ENCODE measurements at places on chromosomes 7 and 10.

DNA sequence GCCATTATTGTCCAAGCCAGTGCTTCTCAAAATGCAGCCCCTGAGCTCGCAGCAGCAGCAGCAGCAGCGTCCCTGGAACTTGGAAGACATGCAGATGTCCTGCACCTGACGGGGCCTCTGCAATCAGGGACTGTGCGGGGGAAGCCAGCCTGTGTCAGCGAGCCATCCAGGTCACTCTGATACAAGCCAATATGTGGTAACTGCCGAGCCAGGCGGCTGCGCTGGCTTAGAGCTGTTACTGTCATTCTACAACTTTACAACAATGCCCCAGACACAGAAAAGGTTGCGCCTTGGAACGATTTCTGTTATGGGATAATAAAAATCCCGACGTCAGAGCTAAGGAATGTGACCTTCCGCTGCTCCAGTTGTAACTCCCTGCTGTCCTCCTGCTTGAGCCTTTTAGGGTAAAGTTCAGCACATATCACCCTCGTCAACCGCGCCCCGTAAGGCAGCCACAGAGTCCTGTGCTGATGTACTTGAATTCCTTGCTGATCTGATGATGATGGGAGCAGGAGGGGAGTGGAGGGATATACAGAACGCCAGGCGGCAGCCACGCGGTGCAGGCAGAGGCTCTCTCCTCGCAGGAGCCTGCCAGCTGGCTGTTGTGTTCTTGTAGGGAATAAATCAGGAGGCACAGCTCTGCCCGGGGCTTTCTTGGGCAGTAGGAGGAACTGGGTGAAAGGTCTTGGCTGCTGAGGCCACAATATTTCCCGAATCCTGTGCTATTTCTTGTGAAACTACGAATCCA lies 20.0 kb upstream of the CRYGN start:
- peak overlapping the region; percentile 89 for H3K27ac ChIP-seq
- H3K36me3 ChIP-seq: peaks cover 3% of the 10 kb centered on the region
- peaks cover 18% of the 10 kb centered on the region for H3K4me1 ChIP-seq

DNA sequence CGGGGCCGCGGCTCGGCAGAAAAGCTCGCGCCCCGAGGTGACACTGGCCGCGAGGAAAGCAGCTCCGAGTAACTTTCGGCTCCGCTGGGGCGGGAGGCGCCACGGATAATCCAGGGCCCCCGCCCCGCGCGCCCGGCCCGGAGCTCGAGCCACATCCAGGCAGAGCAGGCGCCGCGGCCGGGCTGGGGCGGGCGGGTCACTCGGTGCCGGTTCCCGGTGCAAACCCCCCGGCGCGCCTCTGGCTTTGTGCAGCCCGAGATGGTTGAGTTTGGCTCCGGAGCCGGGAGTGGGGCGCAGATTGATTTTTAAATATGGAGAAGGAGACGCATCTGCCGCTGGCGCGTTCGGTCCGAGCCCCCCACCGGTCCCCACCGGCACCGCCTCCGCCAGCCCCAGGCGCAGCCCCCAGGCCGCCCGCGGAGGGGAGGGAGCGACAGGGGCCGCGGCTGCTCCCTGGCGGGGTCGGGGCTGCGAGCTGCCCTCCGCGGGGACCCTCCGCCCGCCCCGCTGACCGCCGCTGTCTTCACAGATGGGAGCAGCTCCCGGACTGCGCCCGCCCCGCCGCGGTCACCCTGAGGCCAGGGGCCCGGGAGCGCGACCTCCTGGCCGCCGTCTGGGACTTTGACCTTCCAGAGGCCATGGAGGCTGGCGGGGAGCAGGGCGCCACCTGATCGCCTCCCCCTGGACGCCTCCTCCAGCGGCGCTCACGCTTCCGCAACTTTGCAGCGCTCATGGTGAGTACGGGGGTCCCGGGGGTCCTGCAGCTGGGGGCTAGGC lies 643 bp downstream of the ADGRA1 start:
- no peaks in the 10 kb centered on the region for H3K36me3 ChIP-seq
- H3K4me3 ChIP-seq: no peak overlapping the region
- H3K4me1 ChIP-seq: peaks cover 12% of the 10 kb centered on the region
- no peak overlapping the region for H3K27ac ChIP-seq
- no peak for DNase-seq
- no peaks in the 10 kb centered on the region for H3K27me3 ChIP-seq

GRCh38 chr10:34967335-34967880 lies 122.7 kb downstream of the CUL2 start:
- H3K4me1 ChIP-seq: no peaks in the 10 kb centered on the region
- H3K36me3 ChIP-seq: no peaks in the 10 kb centered on the region
- no peak for DNase-seq

- no peak for DNase-seq
- no peak overlapping the region for H3K27ac ChIP-seq
- H3K36me3 ChIP-seq: no peaks in the 10 kb centered on the region
- H3K4me3 ChIP-seq: no peak overlapping the region
- H3K27me3 ChIP-seq: no peaks in the 10 kb centered on the region
- H3K4me1 ChIP-seq: no peaks in the 10 kb centered on the region
These were observed 888.5 kb upstream of the SORCS1 start for GRCh38 chr10:108052981-108053380.

GRCh38 chr10:18238870-18239485 lies 98.8 kb downstream of the CACNB2 start:
- no peak overlapping the region for H3K4me3 ChIP-seq
- no peaks in the 10 kb centered on the region for H3K27me3 ChIP-seq
- peak overlapping the region; percentile 51 for H3K27ac ChIP-seq
- peaks cover 4% of the 10 kb centered on the region for H3K36me3 ChIP-seq
- DNase-seq: no peak

- H3K27ac ChIP-seq: no peak overlapping the region
- no peaks in the 10 kb centered on the region for H3K36me3 ChIP-seq
- no peak for DNase-seq
- H3K4me3 ChIP-seq: no peak overlapping the region
- no peaks in the 10 kb centered on the region for H3K4me1 ChIP-seq
These were observed 632.9 kb downstream of the ARL4A start for GRCh38 chr7:13320333-13320732.

DNA sequence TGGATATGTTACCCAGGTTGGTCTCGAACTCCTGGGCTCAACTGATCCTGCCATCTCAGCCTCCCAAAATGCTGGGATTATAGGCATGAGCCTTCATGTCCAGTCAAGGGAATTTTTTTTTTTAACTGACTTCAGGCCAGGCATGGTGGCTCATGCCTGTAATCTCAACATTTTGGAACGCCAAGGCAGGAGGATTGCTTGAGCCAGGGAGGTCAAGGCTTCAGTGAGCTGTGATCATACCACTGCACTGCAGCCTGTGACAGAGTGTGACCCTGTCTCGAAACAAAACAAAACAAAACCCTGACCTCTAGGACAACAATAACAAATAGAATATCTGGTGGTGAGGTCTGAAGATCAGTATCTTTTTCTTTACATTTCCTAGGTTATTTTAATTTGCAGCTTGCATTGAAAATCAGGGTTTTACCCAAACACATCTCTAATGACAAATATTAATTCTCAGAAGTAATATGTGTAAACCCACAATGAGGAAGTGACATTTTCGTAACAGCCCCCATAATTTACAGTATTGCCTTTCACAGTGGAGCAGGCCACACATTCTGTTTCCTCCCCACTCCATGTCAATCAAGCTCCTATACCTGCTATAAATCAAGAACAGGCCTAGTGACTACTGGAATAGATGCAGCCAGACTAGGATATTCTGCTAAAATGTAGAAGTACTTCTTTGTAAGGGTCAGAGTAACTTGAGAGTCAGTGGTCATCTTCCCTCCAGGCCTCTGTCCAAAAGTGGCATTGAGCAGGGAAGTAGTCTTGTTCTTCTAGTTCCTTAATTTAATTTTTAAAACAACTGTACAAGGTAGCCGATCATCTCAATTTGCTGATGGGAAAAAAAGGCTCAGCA lies 43.3 kb upstream of the ECHDC3 start:
- no peaks in the 10 kb centered on the region for H3K4me1 ChIP-seq
- H3K27me3 ChIP-seq: no peaks in the 10 kb centered on the region
- no peaks in the 10 kb centered on the region for H3K36me3 ChIP-seq
- H3K4me3 ChIP-seq: no peak overlapping the region

GRCh38 chr7:16323313-16323712 lies 98.0 kb downstream of the CRPPA start:
- DNase-seq: no peak
- H3K36me3 ChIP-seq: no peaks in the 10 kb centered on the region
- H3K27me3 ChIP-seq: no peaks in the 10 kb centered on the region
- no peaks in the 10 kb centered on the region for H3K4me1 ChIP-seq

DNA sequence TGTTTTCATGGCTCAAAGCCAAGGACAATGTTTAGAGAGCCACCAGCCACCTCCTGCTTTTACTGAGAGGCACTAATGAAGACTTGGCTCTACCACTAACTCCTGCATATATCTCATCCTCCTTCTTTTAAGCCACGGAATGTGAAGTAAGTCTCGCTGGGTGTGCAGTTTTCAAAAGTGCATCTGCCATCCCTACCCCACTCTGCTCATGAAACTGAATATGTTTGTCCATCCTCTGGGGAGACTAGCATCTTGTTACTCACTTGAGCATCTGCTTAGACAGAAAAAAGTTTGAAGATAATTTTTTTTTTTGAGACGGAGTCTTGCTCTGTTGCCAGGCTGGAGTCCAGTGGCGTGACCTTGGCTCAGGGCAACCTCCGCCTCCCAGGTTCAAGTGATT lies 40.8 kb downstream of the EPDR1 start:
- DNase-seq: no peak
- no peak overlapping the region for H3K27ac ChIP-seq
- no peaks in the 10 kb centered on the region for H3K4me1 ChIP-seq
- no peak overlapping the region for H3K4me3 ChIP-seq
- no peaks in the 10 kb centered on the region for H3K27me3 ChIP-seq

GRCh38 chr10:95865814-95866466 lies 41.8 kb upstream of the CC2D2B start:
- DNase-seq: no peak
- H3K27ac ChIP-seq: no peak overlapping the region
- no peak overlapping the region for H3K4me3 ChIP-seq
- peaks cover 18% of the 10 kb centered on the region for H3K36me3 ChIP-seq

DNA sequence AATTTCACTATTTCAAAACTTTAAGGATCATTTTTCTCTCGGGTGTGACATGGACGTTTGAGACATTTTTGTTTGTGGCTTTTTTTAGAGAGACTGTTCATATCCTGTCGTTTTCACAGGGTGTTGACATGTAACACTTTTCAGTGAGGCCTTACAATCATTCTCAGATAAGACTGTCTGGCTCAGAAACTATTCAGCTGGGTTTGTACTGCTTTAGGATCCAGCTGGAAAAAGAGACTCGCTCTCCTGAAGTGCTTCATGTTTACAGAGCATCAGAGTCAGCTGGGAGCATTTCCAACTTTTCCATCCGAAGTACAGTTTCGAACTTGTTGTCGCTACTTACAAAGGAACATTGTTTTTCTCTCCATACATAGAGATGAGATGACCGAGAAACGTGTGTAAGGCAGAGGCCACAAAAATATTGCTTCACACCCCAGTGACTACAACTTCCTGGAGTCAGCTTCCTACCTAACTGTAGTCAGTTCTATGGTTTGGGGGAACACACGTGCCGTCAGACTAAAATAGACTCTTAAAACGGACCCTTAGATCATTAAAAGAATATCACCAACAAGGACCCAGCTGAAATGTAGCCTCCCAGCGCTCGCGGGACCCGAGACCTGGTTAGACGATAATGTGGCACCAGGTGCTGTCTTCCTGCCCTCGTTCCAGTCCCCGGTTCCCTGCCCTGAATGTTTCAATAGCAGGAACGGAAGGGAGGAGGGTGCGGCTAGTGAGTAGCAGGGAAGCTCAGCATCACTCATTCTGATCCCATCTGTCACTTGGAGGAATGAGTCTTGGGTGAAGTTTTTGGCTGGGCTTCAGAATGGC lies 78.0 kb downstream of the MKI67 start:
- peak overlapping the region; percentile 66 for H3K27ac ChIP-seq
- H3K36me3 ChIP-seq: no peaks in the 10 kb centered on the region
- peak overlapping the region; percentile 58 for H3K4me3 ChIP-seq
- H3K27me3 ChIP-seq: no peaks in the 10 kb centered on the region
- H3K4me1 ChIP-seq: peaks cover 34% of the 10 kb centered on the region

DNA sequence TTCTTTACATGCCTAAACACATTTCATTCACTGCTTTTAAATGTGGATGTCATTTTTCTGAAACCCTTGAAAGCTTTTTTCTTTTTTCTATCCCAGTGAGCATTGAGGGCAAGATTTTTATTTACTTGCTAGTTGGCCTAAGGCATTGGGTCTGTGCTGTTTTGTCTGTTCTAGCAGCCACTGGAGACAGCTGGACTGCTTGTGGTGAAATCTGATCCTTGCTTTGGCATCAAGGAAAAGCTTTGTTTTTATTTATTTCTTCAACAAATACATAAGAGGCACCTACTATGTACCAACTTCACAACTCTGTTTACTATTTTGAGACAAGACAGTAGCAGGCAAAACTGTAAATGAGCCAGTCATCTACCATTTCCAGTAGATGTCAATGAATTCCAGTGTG lies 28.4 kb upstream of the PDLIM1 start:
- H3K27ac ChIP-seq: no peak overlapping the region
- no peak for DNase-seq
- H3K27me3 ChIP-seq: no peaks in the 10 kb centered on the region
- no peak overlapping the region for H3K4me3 ChIP-seq

- H3K4me3 ChIP-seq: no peak overlapping the region
- no peak overlapping the region for H3K27ac ChIP-seq
- no peak for DNase-seq
These were observed 13.1 kb upstream of the SLC35B4 start for GRCh38 chr7:134329614-134330346.

DNA sequence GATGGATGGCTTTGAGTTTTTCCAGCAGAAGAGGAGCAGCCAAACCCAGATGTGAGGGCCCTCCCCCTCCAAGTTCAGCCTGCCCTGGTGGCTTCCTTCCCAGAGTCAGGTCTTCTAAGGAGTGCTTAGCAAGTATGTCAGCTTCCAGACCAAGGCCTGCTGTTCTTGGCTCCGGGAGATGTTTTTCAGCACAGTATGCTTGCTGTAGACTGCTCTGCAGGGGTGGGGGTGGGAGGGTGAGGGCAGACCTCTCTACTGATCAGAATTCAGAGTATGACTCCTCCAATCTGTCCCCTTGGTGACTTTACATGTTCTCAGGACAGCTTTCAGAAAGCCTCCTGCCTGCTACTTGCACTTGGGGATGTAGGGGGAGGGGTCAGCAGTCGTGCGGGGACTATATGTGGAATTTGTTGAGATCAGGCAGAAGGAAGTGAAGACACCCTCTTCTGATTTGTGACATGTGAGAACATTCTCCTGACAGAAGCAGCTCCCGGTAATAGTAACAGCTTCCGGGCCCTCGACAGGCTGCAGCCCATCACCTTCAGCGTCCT lies 516.4 kb upstream of the ZMIZ1 start:
- H3K4me3 ChIP-seq: no peak overlapping the region
- H3K36me3 ChIP-seq: no peaks in the 10 kb centered on the region
- peak overlapping the region; percentile 58 for H3K27ac ChIP-seq
- peak; percentile 58 for DNase-seq

- H3K4me3 ChIP-seq: no peak overlapping the region
- DNase-seq: no peak
- no peaks in the 10 kb centered on the region for H3K27me3 ChIP-seq
- H3K27ac ChIP-seq: no peak overlapping the region
- no peaks in the 10 kb centered on the region for H3K36me3 ChIP-seq
These were observed 125.0 kb downstream of the TEX36 start for GRCh38 chr10:125557801-125558505.

All from thoracic aorta (tissue), 2 donors.